SK-MEL-5 (cell line): ENCODE measurements at places on chromosomes 7 and 10. TPM values are rescaled to one million over a fixed set of nuclear protein-coding genes. Genes with fewer than 3 reads are reported as not detected.

- peak; percentile 26 for DNase-seq
Measured at GRCh38 chr7:69465262-69465661, 133.0 kb upstream of the AUTS2 start.

- no peak for DNase-seq
Measured at GRCh38 chr7:155975490-155975889, 163.2 kb upstream of the SHH start.

DNA sequence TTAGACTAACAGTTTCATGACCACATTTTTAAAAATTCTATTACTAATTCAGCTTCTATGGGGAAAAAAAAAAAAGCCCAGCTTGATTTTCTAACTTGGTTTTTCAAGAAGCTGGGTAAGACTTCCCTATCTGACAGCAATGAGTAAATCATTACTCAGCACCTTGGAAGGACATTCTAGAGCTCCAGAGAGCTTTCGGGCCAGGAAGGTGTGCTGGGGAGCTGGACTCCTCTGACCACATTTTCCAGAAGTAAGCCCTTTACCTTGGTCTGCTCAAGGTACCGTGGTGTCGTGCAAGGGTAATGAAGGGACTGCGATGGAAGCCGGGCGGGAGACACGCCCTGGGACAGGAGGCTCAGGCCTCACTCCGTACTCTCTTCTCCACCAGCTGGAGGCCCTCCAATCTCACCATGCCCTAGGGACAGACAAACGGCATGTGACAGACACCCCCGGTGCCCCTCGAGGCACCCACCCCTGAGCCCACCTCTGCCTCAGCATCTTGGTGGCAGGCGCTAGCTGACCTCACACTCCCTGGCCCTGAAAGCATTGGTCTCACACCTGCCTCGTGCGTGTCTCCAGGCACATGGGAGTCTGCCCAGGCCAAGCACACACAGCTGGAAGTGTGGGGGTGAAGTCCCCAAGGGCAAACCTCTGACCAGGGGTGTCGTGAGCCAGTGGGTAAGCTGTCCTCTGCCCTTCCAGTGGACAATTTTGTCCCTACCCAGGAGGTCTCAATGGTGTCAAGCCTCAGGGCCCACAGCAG, 152.1 kb downstream of the OAT start:
- no peak for DNase-seq

DNA sequence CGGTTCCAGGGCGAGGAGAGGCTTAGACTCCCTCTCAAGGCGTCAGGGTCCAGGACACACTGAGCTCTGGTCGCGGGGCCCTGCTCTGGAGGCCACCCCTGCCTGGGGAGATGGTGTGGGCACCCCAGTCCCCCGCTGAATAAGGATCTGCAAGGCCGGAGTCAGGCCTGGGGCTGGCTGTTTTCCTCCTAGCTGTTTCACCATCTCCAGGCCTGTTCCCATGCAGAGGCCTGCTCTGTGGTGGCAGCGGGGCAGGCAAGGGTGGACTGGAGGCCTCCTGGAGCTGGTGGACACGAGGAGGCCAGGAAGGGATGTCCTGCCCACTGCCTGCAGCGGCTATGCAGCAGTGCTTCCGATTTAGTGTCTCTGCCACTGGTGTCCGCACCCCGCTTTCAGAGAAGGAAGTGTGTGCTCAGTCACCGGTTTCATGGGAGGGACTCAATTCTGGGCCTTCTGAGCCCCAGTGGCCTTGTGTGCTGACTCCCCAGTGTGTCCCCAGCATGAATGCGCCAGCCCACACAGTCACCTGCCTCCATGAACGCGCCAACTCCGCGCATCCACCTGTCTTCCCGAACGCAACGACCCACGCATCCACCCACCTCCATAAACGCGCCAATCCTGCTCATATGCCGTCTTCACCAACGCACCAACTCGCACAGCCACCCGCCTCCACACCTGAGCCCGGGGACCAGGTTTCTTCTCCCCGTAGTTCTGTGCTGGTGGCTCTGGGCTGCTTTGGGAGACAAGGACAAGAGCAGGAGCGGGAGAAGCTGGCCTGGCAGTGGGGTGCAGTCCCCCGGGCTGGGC, 14.5 kb upstream of the GPR146 start:
- DNase-seq: no peak

DNA sequence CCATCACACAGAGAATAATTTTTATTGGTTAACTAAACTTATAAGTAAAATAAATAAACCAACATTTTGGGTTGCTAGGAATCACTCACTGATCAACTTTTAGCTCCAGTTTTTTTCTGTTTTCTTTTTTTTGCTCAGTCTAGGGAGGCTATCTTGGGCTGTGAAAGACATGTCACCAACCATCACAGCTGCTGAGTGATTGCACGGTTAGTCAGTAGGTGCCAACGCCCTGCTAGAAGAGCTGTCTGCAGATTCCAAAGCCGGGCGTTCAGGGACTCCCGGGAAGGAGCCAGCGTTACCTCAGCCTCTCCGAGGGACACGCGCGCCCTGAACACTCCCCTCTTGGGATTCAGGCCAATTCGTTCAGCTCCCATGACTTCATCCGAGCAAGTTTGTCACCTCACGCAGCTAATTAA, 604 bp upstream of the STAM start:
- DNase-seq: no peak

GRCh38 chr10:27646604-27647175, 98.9 kb downstream of the MKX start:
- DNase-seq: no peak

- no peak for DNase-seq
Measured at GRCh38 chr7:16810112-16810511, 5.3 kb upstream of the AGR2 start.

DNA sequence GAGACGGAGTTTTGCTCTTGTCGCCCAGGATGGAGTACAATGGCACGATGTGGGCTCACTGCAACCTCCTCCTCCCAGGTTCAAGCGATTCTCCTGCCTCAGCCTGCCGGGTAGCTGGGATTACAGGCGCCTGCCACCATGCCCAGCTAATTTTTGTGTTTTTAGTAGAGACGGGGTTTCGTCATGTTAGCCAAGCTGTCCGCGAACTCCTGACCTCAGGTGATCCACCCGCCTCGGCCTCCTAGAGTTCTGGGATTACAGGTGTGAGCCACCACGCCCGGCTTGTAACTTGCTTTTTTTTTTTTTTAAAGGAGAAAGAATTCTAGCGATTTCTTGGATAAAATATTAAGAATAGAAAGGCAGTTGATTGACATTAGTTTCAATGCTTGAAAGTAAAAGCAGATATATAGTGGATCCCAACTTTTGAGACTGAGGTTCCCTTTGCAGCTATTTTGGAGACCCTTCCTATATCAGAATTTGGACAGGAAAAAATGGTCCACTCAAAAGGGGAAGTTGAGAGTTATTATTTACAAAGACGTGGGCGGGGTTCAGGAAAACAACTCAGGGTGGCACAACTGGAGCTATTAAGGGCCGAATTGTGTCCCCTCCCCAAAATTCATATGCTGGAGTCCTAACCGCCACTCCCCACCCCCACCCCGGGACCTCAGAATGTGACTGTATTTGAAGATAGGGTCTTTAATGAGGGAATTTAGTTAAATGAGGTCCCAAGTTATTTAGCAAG, 1.3 kb upstream of the ERCC6 start:
- no peak for DNase-seq

DNA sequence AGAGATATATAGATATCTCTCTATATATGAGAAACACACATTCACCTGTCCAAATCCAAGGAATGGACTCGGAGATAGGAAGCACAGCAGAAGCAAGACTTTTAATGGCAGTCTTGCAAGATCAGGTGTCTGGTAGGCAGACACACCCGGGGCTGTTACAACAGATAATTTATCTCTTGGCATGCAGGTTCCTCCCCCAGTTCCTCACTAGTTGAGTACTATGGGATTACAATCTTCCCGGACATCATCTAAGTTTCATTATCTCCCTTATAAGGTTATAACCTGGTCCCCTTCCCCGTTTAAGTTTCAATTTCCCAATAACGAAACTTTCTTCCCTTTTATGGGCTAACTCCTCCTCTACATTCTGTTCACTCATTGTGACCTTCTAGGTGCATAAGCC, 399.3 kb downstream of the PPP1R3A start:
- no peak for DNase-seq

GRCh38 chr7:105173586-105173985, 159.6 kb downstream of the KMT2E start:
- DNase-seq: peak; percentile 20

GRCh38 chr10:34889004-34889869, 74.1 kb upstream of the PARD3 start:
- peak; percentile 7 for DNase-seq

DNA sequence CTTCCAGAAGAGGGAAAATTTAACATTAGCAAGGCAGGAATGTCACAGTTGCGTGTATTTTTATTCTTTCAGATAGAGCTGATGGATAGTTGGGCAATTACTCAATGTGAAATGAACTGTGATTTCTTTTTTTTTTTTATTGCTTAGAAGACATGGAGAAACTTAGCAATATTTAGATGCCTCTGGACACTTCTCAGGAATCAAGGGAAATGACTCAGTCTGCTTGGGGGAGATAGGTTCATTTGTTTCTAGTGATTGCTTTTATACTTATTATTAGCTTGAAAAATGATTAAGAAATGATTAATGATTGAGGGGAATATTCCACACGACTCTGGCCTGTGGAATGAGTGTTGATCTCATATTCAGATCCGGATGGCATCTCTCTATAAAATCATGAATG, 33.1 kb upstream of the TBX20 start:
- no peak for DNase-seq

DNA sequence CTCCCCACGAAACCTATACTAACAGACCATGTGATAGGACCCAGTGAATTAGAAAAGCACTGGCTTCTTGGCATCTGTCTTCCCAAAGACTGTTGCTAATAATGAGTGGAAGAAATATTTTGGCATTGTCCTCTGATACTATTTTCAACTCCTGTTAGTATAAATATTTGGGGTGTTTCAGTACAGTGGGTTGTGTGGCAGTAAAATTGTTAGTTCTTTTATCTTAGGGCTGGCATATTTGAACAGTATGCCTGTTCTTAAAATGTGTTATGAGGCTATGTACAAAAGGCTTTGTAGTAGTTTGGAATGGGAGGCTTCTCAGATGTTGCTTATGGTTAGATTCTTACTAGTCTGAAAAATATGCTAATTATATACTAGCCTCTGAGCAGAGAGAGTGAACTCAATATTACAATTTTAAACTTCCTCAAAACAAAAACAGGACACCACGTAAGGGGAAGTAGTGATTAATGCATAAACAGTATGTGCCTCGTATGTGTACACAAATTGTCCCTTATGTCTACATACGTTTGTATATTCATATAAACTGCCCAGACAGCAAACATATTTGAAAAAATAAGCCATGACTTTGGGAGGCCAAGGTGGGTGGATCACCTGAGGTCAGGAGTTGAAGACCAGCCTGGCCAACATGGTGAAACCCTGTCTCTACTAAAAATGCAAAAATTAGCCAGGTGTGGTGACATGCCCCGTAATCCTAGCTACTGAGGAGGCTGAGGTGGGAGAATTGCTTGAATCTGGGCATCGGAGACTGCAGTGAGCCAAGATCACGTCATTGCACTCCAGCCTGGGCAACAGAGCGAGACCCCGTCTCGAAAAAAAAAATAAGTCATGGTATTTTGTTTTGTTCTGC, 115.4 kb downstream of the ARID5B start:
- no peak for DNase-seq

DNA sequence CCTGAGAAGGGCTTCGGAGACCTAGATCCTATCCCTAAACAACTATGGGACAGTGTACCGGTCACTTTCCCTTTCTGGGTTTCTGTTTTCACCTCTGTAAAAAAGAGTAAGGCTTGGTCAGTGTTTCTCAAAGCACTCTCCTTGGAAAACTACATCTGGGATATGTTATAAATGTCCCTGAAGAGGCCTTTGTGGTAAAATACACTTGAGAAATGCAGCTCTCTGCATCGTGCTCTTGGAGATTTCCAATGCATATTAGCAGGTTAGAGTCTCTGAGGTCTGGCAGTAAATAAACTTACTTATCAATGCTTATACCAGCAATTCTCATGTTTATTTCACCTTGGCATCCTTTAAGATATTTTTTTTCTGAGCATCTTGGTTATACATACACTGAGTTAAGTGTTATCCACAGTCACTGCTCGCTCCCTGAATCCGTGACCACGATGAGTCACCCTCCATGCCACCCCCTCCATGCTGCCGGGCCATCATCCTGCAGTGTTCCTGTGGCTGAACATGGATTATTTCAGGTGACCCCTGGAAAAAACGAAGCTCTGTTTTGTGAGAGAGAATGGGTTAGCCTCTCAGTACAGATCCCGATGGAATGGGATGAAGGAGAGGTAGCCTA, 3.3 kb upstream of the TBXAS1 start:
- DNase-seq: no peak

GRCh38 chr7:30019387-30019786, 7.1 kb downstream of the FKBP14 start:
- no peak for DNase-seq

- DNase-seq: no peak
Measured at GRCh38 chr7:128948976-128949760, 11.4 kb downstream of the IRF5 start.

SLC13A1 gene
- total RNA-seq: not detected in 2 replicates

ANKRD30A gene
- total RNA-seq: not detected in 2 replicates

PLEKHS1 gene
- not detected in 2 replicates for total RNA-seq

SYT15B gene
- not detected in 2 replicates for total RNA-seq

LIMK1 gene
- total RNA-seq: 26.4 and 28.8 TPM in 2 replicates

SPDYE6 gene
- not detected in 2 replicates for total RNA-seq

LIPK gene
- not detected in 2 replicates for total RNA-seq

IRF5 gene
- total RNA-seq: 6.3 and 6.9 TPM in 2 replicates

CNTNAP2 gene
- not detected in 2 replicates for total RNA-seq

ZNF239 gene
- total RNA-seq: 1.8 and 2.1 TPM in 2 replicates

ZNF316 gene
- total RNA-seq: 15.5 and 18.3 TPM in 2 replicates

PRTFDC1 gene
- total RNA-seq: 0.21 and 0.24 TPM in 2 replicates

ACSM6 gene
- not detected in 2 replicates for total RNA-seq
